Kasumi-1 (cell line): ENCODE measurements at places on chromosomes 2 and 18.

DNA sequence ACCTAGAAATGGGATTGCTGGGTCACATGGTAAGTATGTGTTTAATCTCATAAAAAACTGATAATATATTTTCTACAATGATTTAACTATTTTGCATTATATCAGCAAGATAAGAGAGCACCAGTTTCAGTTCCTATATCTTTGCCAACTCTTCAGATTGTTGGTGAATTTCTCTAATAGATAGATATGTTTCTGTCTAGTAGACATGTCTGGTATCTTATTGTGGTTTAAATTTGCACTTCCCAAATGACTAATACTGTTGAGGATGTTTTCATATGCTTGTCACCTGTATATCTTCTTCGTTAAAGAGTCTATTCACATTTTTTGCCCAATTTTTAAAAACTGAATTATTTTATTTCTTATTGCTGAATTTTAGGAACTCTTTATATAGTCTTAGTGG, 113.8 kb upstream of the UXS1 start:
- DNase-seq: no peak

DNA sequence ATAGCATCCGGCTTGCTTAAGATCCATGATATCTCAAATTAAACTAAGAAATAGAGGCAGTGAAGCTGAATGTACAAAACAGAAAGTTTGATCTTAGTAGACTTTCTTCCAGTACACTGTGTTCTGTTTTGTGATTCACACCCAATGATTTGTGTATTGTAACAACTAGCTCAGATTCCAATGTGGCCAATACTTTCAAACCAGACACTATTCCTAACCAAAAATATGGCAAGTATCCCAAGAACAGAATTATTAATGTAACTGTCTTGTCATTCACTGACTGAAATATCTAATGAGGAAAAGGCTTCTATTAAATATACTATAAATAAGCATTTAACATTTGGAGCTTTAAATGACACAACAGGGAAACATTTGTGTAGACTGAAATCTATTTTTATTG, 299.1 kb downstream of the NRXN1 start:
- no peak for DNase-seq

DNA sequence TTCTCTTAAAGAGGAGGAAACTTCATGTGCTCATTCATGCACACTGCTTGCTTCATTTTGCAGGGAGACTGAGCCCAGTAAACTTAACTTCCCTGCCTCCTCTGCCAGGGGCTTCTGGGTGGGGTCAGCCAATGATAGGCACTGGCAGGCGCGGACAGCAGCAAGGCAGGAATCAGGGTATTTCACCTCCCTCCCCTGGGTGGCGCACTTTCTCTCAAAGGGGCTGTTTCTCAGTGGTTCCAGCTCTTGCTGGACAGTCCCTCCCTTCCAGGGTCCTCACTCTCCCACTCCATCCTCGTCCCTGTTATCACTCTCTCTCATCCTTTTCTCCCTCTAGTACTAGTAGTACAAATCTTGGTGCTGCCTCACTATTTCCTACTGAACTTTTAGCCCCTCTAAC, 320.5 kb upstream of the ZNF521 start:
- no peak for DNase-seq

GRCh38 chr2:53907582-53907981, 47.8 kb upstream of the GPR75 start:
- no peak for DNase-seq

- peak; percentile 46 for DNase-seq
Measured at GRCh38 chr2:233399306-233400225, 45.3 kb downstream of the DGKD start.

GRCh38 chr2:237574894-237575868, 8.8 kb downstream of the PRLH start:
- DNase-seq: no peak

- DNase-seq: no peak
Measured at GRCh38 chr2:225781991-225782390, 382.5 kb downstream of the NYAP2 start.

DNA sequence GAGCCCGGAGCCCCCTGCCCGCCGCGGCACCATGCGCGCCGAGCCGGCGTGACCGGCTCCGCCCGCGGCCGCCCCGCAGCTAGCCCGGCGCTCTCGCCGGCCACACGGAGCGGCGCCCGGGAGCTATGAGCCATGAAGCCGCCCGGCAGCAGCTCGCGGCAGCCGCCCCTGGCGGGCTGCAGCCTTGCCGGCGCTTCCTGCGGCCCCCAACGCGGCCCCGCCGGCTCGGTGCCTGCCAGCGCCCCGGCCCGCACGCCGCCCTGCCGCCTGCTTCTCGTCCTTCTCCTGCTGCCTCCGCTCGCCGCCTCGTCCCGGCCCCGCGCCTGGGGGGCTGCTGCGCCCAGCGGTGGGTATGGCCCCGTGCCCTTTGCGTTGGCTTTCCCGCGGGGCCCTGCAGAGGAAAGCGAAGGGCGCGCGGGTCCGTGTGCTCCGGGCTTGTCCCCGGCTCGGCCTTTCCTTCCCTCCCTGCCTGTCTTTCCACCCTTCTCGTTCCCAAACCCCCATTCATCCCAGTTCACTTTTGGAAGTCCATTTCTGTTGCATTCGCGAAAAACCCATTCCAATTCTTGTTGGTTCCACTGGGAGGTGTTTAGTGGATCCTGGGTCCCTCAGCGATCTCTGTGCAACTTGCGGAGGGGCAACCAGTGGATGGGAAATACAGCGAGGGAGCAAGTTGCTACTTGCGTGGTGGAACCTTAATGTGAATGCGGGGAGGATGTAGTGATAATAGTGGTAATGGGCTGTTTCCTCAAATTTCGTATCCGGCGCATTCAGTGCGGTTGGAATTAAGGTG, 599 bp downstream of the ADAM23 start:
- DNase-seq: no peak

GRCh38 chr2:65922794-65923193, 490.4 kb upstream of the SPRED2 start:
- peak; percentile 94 for DNase-seq

GRCh38 chr18:79896738-79897137, 54.7 kb downstream of the SLC66A2 start:
- no peak for DNase-seq

DNA sequence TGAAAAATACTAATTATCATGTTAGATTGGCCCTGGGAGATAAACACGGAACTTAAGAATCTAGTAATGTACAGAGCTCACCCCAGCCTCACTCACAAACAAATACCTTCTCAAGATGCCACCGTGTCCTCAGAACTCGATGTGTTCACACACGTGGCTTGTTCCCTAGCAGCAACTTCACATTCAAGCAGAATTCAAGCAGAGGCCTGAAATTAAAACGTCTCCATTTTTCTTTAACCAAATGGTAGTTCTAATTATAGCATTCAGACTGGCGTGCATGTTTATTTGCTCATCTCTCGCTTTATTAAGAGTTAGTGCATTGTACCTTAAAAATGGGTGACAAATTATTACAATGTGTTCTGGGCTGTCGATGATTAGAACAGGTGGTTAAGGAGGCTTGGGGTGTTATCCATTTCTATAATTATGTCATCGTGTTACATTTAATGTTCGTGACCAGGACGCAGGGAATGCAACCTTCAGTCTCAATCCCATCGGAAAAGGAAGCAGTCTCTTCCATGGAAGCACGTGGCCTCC, 57.3 kb upstream of the SLC66A3 start:
- no peak for DNase-seq

- DNase-seq: peak; percentile 35
Measured at GRCh38 chr2:20065885-20066602, 14.6 kb upstream of the LAPTM4A start.

DNA sequence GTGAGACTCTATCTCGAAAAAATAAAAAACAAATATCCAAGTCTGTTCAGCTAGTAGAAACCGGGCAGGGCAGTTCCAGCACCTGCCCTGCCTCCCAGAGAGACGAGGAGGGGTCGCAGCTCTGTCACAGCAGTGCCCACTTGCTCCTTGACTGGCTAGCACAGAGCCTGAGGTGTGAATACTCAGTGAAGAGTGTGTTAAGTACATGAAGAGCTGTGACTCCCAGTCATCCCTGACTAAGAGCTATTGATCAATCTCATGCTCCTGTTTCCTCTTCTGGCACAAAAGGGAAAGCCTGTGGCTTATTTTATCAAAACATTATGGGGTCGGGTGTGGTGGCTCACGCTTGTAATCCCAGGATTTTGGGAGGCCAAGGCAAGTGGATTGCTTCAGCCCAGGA, 83.0 kb upstream of the FZD7 start:
- no peak for DNase-seq

GRCh38 chr2:133484784-133485183, 83.5 kb downstream of the NCKAP5 start:
- no peak for DNase-seq

- DNase-seq: peak; percentile 82
Measured at GRCh38 chr2:171160956-171161740, 455 bp upstream of the TLK1 start.

- DNase-seq: no peak
Measured at GRCh38 chr2:192184349-192184748, 10.4 kb downstream of the TMEFF2 start.

DNA sequence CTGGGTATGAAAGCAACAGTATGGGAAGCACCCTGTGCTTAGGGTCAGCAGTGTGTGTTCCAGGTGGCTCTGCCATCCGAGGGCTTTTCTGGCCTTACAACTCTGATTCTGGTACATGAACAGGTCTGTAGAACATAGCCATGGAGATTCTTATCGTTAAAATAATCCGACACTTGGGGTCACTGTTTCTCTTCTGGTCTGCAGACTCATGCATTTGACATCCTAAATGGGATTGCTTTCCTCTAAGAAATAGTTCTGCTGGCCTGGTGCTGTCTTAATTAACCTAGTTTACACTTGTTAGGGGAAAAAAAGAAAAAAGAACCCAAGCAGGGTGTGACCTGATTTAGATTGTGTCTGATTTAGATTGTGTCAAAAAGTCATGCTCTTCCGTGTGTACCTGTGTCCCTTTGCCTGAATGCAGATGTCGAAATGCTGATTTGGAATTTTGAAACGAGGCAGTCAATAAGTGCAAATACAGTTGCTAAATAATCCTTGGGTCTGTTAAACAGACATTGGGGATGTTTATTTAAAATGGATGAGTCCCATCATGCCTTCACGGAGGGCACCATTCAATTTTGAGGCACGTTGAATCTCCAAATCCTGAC, 59.6 kb downstream of the TRPM8 start:
- peak; percentile 3 for DNase-seq

GRCh38 chr18:73741946-73742345, 405.7 kb downstream of the FBXO15 start:
- no peak for DNase-seq

DNA sequence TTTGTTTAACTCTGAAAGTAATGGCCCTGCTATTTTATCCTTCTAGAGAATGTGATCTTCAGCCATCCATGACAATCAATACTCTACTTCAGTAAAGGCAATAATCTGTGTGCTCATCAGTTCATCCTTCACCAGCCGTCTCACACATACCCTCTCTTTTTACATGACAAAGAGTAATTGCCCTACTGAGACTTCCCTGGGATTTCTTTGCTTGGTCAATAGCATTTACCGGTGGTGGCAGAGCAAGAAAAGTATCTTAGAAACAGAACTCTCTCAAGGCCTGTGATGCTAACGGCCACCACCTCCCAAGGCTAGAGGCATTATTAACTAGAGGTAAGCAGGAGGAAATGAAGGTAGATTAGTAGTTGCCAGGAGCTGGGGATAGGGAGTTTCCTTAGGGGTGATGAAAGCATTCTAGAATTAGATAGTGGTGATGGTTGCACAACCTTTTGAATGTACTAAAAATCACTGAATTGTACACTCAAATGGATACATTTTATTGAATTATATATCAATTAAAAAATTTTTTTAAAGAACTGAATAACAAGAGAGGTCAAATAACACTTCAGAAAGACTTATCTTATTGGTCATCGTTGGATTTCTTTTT, 57.9 kb upstream of the EPC2 start:
- no peak for DNase-seq

DNA sequence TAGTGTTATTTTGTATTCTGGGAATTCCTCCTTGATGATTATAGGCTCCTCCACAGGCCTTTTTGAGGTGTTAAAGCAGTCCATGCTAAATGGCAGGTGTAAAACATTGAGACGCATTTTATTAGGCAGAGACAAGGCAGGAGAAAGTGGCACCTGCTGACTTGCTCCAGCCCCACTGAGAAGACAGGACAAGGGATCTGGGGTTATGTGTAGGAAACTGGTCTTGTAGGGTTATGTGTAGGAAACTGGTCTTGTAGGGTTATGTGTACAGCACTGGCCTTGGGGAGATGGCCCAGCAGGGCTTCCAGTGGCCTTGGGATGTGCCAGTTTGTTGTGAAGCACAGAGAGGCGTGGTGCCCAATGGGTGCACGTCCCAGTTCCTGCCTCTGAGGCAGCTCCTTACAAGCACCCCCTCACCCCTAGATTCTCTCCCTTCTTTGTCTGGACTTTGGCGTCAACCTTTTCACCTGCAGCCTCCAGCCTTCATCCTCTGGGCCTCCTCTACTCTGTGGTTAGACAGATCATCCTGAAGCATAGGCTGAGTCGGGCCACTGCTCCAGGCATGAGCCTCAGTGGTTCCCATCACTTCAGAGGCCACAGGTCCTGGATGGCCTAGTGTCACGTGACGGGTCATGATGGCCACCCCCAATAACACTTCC, 921 bp upstream of the FABP1 start:
- no peak for DNase-seq

GRCh38 chr2:6577960-6578359, 287.7 kb downstream of the CMPK2 start:
- DNase-seq: no peak

GRCh38 chr18:9137168-9138066, 836 bp downstream of the ANKRD12 start:
- DNase-seq: peak; percentile 80

DNA sequence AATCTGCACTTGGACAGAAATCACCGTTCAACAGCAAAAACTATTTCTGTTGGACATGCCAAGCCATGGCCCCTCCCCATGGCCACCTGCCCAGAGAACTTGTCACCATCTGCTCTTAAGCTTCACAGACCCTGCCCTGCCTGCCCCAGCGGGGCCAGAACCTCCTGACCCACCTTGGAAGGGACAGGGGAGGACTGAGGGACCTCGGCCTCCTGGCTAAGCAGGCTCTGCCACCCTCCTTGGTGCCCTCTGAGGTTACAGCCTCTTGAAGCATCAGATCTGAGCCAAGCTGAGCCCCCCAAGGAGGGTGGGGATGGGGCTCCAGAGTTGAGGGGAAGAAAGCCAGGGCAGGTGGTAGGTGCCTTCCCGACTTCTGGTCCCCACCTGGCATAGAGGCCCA, 6.5 kb downstream of the TEX261 start:
- DNase-seq: no peak
